AG09309 (cell line): ENCODE measurements at places on chromosomes 13 and 19.

DNA sequence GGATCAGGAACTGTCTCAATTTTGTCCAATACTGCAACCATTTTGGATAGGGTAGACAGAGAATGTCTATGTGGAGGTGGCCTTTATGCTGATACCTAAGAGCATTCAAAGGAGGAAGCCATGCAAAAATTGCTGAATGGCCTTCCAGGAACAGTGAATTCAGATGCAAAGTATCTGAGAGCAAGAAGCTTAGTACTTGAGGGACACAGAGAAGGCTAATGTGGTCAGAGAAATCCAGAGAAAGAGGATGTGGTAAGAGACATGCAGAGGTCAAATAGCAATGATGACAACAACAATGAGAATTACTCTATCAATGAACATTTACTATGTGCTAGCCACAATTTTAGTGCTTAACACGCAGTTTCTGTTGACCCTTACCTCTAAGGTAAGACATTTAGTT lies 785.6 kb upstream of the KLHL1 start:
- DNase-seq = no peak

- DNase-seq = no peak
Measured at GRCh38 chr13:72383646-72384045, 343.8 kb downstream of the MZT1 start.

GRCh38 chr13:98189841-98190505 lies 12.9 kb upstream of the RNF113B start:
- DNase-seq = no peak

DNA sequence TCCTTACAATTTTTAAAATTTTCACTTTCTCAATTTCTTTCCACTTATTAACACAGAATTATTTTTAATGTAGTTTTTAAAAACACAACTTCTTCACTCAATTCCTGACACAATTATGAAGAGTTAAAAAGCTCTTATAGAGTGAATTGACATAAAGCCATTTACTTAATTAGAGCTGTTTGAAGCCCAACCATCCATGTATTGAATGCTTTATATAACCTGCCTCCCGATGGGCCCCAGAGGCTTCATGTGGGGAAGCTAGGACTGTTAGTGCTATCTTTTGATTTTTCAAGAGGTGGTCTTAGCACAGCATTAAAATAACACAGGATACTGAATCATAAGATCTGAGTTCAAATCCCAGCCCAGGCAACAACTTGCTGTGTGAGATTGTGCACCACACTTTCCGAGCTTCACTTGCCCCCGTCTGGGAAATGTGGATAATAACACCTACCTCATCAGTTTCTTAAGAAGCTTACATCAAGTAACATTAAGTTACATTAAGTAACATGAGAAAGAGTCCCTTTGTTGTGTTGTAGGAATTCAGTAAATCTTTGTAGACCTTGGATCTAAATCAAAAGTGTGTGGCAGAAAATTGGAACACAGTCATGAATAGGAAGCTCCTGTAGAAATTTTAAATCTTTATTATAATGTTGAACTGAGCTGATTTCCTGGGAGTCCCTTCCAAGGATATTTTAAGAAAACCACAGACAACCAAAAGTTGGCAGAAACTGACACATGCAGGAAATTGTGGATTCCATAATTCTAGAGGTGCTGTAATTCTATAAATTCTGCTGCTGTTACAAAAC lies 5.5 kb upstream of the ENOX1 start:
- DNase-seq = no peak

DNA sequence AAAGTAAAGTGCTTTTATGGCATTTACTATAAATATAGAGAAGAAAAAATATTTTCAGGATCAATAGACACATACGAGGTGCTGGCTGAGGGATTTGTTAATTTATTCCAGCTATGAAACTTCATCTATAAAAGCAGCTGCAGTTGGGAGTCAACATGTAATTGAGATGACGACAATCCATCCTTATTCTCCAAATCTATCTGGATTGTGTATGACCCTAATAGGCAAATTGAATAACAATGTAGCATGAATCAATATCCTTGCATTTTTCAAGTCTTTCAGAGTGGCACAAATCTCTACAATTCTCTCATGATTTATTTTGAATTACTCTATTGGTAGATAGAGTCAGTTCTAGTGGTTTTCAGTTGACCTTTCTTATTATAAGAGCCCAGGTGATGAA lies 1296.5 kb upstream of the SPRY2 start:
- DNase-seq = no peak
